ENCODE measurements at places on chromosomes 6 and 20. TPM values are rescaled to one million over a fixed set of nuclear protein-coding genes. Genes with fewer than 3 reads are reported as not detected.

DNA sequence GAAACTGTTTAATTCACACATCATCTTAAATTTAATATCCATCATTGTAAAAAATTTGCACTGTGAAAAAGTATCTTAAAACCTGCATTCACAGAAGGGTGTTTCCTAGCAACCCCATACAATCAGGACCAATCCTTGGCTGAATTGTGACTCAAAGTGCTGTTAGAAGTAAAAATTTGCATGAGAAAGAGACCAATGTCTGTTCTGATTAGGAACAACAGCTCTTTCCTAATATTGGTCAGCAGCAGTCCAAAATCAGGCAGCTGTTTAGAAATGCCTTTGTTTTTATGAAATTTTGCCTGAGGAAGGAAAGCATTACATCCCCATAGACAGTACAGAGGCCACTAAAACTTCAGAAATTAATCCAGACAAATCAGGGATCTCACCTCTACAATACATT, 987.0 kb downstream of the HACE1 start:
- DNase-seq = no peak

DNA sequence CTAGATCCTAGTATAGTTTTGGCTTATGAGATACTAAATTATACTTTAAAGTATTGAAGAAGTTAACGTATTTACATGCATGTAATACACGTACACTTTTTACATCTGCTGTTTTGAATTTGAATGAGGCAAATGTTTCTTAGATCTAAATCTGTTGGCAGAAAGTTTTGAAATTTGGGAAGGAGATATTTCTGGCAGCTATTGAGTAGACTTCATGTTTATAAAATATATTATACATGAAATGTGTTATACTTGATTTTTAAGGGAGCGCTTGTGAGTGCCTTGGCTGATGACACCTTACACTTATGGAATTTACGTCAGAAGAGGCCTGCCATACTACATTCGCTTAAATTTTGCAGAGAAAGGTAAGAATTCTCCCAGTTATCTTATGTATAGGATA, 34.7 kb downstream of the STXBP5 start:
- DNase-seq = no peak

NUS1 gene
- polyA plus RNA-seq = 23.0 TPM

DNA sequence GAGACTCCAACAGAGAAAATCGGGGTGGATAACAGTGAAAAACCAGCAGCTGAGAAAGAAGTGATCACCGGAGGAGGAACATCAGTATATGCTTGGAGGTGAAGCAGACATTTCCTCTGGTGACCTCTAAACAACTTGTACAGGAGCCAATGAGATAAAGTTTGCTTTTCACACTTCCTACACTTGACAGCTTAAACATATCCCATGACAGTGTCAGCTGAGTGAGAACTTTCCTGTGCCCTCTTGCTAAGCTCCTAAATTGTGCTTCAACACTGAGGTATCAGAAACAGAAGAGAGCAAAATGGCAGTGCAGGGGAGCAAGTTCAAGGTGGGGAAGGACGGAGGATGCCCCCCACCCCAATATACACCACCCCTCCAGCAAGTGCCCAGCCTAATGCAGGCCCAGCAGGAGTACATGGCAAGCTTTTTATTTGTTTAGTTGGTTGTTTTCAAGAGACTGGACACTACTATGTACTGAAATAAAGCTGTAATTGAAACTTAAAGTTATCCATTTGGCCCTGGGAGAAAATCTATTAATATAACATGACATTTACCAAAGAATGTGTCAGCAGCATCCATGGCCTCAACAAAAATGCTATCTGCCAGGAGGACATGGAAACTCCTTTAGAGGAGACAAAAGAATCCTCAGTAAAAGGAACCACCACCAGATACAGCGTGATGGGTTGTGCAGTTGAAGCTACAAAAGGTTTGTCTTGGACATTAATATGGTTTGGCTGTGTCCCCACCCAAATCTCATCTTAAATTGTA, 540.2 kb downstream of the PRKN start:
- no peak for DNase-seq

DNA sequence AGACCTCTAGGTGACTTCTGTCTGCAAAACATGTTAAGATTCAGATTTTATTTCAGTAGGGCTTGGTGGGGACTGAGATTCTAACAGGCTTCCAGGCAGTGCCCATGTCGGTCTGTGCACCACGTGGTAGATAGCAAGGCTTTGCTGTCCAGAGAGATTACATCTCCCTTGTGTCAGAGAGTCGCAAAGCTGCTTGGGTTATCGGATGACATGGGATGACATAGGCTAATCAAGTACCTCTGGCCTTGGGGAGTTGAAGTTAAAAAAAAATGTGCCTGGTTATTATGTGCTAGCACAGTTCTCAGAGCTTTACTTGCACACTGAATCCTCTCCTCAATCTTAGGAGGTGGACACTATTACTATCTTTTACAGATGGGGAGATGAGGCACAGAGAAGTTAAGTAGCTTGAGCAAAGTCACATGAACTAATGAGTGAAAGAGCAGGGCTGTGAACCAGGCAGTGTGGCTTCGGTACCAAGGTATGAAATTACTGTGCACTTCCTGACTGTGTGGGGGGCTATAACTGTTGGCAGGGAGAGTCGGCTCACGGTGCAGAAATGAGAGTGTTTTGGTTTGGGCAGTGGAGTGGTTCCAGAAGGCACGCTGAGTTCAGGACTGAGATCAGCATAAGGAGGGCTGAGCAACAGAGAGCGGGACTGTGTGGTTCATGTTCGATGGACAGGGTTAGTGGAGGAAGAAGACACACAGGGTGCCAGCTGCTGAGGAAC, 41.1 kb downstream of the FARS2 start:
- no peak for DNase-seq
